Activated CD8-positive, alpha-beta memory T cell treated with anti-CD3 and anti-CD28 coated beads for 4 hours (primary cell): ENCODE measurements at places on chromosomes 11 and 22.

DNA sequence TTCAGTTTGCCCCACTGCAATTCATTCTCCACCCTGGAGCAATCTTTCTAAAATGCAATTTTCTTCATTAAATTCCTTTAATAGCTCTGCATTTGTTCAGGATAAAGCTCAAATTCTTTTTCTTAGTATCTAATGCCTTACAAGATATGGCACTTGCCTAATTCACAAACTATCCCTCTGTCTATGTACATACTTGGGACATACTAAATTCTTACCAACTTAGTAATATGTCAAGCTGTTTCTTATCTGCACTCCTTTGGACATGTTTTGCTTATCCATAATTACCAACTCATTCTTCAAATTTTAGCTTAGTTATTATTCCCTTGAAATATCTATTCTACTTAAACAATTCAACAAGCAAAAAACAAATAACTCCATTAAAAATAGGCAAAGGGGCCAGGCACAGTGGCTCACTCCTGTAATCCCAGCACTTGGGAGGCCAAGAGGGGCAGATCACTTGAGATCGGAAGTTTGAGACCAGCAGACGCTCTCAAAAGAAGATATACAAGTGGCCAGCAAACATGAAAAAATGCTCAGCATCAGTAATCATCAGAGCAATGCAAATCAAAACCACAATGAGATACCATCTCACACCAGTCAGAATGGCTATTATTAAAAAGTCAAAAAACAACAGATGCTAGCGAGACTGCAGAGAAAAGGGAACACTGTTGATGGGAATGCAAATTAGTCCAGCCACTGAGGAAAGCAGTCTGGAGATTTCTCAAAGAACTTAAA is 96.9 kb downstream of the FAM76B start:
- DNase-seq = no peak

- no peak for DNase-seq
These were observed 18.6 kb upstream of the ARAP1 start for GRCh38 chr11:72770799-72771198.

- DNase-seq = no peak
These were observed 7.5 kb downstream of the CTTN start for GRCh38 chr11:70405679-70406395.

- no peak for DNase-seq
These were observed 377.3 kb downstream of the TBC1D22A start for GRCh38 chr22:47139790-47140119.

- DNase-seq = no peak
These were observed 5.3 kb downstream of the TNNT3 start for GRCh38 chr11:1924646-1925372.

DNA sequence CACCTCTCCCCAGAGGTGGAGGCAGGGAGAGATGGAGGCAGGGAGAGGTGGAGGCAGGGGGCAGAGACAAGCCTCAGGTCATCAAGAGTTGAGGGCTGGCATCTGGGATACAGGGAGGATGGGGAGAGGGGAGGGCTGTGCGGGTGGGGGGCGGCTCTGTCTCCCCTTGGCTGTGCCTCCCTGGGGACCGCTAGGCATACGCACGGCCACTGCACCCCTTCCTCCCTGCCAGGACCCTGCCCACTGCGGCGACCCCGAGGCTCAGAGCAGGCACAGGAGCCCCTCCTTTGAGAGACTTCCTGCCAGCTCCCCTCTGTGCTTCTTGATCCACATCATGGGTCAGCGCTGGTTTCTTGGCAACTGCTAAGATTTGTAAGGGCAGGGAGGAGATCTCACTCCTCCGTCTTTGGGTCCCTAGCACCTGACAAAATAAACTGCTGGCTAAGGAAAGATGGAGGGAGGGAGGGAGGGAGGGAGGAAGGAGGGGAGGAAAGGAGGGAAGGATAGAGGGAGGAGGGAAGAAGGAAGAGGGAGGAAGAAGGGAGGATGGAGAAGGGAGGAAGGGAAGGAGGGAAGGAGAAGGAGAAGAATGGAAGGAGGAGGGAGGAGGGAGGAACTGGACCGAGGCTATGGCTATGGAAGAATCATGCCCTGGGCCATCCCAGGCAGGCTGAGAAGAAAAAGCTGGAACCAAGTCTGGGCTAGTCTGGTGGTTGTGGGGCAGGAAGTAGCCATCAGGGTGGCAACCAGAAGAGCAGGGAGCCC is 18.5 kb downstream of the PRR33 start:
- DNase-seq = no peak

GRCh38 chr22:42376711-42377554 is 55.3 kb downstream of the NFAM1 start:
- no peak for DNase-seq

GRCh38 chr22:46473896-46474557 is 63.4 kb downstream of the CELSR1 start:
- DNase-seq = no peak

DNA sequence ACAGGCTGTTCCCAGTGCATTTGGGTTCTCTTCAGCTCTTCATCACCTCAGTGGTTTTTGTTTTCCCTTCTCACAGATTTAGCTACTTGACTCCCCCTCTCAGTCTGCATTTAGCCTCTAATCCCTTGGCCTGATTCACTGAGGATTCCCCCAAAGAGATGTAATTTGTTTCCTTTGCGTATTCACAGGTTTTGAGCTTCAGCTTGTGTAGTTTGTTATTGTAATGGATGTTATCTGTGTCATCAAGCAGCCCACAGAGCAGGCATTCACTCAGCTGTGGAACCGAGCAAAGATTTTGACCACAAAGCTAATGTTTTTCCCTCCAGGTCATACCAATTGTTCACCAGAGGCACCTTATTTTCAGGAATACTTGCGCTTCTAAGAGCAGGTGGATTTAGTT is 6.4 kb upstream of the ME3 start:
- no peak for DNase-seq

GRCh38 chr11:62832336-62833234 is at the start of gene TEX54:
Gene TEX54, minus strand, starts transcription at chr11:62832841.
- no peak for DNase-seq

DNA sequence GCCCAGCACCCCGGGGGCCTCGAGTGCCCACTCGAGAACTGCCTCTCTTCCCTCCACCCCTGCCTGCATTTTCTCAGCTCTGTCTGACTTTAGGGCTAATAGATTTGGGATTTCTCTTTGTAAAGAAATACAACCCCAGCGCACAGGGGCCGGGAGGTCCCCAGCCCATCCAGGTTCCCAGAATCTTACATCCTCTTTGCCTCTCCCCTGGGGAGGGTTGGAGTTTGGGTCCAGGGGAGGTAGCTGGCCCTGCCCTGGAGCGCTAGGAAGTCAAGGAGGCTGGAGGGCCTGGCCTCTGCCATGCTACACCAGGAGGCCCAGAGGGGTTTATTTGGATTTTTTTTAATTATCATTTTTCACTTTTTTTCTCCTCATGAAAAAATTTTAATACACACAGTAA is 65.7 kb upstream of the LMO1 start:
- no peak for DNase-seq

DNA sequence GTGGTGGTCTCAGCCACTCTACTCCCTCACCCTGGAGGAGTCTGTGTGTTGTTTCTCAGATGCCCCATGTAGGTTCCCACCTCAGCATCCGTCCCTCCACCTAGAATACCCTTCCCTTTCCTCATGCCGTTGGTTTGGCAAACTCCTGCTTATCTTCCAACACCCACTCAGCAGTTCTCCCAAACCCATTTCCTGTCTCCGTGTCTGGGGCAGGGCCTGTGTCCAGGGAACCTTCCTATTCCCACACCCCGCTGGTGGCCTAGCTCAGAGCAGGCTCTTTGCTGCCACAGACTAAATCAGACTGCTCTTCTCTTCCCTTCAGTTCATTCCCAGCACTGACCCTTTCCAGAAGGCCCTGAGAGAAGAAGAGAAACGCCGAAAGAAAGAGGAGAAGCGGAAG is 7.5 kb upstream of the SREBF2 start:
- DNase-seq = no peak

DNA sequence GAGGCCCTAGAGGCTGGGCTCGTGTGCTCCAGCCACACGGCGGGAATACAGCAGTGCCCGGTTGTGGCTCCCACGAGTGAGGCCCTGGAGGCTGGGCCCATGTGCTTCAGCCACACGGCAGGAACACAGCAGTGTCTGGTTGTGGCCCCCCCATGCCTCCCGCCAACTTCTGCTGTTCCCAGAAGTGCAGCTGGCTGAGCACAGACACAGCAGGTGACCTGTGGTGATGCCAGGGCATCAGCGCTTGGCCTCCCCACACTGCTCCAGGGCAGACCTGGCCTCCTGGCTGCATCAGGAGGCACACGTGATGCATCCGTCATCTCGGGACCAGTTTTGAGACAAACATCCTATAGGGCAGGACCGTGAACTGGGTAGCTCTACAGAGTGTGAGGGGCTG is 110.3 kb downstream of the KCNQ1OT1 start:
- DNase-seq = no peak

GRCh38 chr22:30176431-30176830 is 70.1 kb downstream of the LIF start:
- no peak for DNase-seq

DNA sequence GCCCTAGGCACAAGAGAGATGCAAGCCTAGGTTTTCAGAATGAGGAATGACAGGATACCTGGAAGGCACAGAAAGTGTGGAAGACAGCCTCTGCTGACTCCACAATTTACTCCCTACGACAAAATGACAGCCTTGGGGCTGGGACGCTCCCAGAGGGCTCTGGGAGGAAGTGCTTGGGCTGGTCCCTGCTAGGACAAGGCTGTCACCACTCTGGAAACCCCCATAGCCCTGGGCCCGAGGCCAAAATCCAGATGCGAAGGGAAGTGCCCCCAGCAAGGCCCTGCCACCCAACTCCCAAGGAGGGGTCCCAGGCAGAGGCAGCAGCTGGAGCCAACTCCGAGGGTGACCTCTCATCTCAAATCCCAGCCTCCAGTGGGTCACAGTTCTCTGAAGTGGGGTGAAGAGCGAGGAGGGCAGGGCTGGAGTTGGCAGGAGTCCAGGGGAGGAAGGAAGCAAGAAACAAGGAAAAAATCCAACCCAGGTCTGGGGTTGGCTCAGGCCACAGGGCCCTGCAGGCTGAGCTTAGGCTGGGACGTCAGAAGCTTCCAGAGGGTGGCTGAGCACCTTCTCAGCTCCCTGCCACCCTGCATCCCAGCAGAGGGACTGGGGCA is 6.3 kb upstream of the CDC42EP2 start:
- DNase-seq = no peak

- DNase-seq = no peak
These were observed 176.0 kb downstream of the ARHGAP42 start for GRCh38 chr11:100863080-100863581.

GRCh38 chr11:68976095-68976494 is 4.7 kb downstream of the MRGPRD start:
- DNase-seq = no peak

DNA sequence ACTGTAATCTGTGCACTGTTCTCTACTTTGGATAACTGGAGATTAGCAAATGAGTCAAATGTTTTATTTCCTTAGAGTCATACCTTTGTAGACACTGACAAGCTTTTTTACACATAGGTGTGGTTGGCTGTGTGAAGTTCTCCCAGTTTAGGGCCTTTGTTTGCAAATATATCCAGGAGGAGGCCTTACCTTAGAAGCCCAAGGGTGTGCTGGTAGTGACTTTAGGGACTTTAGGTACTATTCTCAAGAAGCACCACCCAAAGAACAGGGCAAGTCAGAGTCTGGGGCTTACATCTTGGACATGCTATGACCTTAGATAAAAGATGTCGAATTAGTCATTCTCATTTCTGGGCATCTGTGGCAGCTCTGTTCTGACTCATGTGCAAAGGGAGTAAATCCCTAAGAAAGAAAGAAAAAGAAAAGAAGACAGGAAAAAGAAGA is 4.8 kb upstream of the FAR1 start:
- DNase-seq = no peak

- no peak for DNase-seq
These were observed 1768.6 kb downstream of the LRRC4C start for GRCh38 chr11:39690856-39691255.

GRCh38 chr22:27557286-27558008 is 244.1 kb downstream of the MN1 start:
- DNase-seq = no peak

DNA sequence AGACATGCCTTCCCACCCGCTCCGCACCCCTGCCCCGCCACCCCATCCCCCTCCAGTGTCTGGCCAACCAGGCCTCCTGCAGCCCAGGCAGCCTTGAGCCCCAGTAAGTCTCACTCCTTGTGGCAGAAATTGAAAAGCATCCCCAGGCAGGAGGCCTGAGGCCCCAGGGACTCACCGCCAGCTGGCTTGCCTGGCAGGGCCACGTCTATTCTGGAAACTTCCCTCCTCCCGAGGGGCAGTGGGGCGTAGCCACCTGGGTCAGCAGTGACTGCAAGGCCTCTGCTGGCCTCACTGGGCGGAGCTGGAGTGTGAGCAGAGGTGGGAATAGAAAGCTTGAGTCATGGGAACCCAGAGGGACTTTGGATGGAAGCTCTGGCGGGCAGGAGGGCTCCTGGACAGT is 26.3 kb downstream of the ANO1 start:
- no peak for DNase-seq

- no peak for DNase-seq
These were observed 5.3 kb upstream of the PRDM11 start for GRCh38 chr11:45141171-45141570.

GRCh38 chr11:91209306-91209705 is 986.5 kb upstream of the CHORDC1 start:
- DNase-seq = no peak

DNA sequence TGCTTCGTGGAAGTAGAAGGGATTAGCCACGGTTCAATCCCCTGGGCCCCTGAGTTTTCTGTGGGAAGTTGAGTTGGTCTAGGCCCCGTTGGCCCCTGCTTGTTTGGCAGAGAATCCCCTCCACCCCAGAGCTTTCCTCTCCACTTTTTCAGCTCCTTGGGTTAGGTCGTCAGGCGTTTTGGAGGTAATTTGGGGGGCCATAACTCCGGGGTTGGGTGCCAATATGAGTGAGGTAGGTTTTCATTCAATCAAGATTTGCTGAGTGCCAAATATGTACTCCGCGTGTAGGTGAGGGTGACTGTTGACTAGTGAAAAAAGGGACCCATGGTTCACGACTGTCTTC is 590 bp downstream of the ATG13 start:
- DNase-seq = no peak

GRCh38 chr11:77402218-77402556 is 71.7 kb downstream of the PAK1 start:
- no peak for DNase-seq

GRCh38 chr22:36885474-36885873 is 24.7 kb downstream of the NCF4 start:
- no peak for DNase-seq

DNA sequence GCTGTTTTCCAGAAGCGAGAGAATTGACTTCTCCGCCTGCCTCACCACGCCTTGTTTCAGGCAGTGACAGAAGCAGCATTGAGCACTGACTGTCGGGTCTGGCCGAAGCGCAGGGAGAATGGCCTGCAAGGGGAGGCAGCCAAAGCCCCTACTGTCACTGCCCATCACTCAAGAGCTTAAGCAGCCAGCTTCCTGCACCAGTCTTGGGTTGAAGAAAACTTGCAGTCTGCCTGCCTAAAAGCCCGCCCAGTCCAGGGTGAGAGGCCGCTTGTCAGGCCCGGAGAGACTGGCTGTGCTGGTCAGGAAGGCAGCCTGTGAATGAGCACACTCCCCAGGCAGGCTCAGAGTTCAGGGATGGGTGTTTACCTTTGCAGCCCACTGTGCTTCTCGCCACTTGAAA is 108.3 kb downstream of the PKNOX2 start:
- no peak for DNase-seq
